ENCODE measurements at places on chromosomes 3 and 15.

DNA sequence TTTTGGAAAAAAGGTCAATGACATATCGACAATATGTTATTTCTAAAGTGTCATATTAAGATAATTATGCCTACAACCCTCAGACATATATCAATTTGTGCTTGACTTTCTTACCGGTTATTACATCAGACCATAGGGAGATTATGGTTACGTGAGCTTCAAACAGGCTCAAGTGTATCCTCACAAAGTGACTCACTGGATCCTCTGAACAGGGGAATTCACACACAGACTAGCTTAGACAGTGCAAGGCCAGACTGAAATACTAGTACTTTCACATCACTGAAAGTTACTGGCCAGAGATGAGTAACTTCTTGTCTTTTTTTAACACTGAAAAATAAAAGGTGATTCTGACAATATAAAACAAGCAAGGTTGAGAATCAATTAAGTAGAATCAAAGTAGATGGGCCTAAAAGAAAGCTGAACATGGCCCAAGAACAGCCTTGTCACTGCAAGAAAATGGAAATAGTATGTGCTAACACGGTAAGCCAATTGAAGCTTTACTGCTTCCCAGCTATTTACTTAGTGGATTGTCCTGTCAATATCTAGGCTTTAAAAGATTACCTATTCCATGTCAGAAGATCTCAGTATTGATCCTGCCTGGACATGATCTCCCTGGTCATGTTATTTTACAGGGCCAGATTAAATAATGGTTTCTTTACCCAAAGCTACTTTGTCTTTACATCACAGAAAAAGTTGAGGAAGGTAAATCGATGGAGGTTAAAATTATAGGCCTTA, 848.6 kb downstream of the ROBO1 start:
- no peaks in the 10 kb centered on the region for H3K4me1 ChIP-seq
- no peak for DNase-seq
- H3K27me3 ChIP-seq, result no peaks in the 10 kb centered on the region
- H3K27ac ChIP-seq, result no peak overlapping the region
- H3K4me3 ChIP-seq, result no peak overlapping the region
- no peaks in the 10 kb centered on the region for H3K36me3 ChIP-seq

- no peaks in the 10 kb centered on the region for H3K27me3 ChIP-seq
- no peaks in the 10 kb centered on the region for H3K4me1 ChIP-seq
- no peaks in the 10 kb centered on the region for H3K36me3 ChIP-seq
- DNase-seq, result no peak
- H3K4me3 ChIP-seq, result no peak overlapping the region
- no peak overlapping the region for H3K27ac ChIP-seq
Observed at GRCh38 chr3:39021465-39022285, 30.1 kb downstream of the SCN11A start.

DNA sequence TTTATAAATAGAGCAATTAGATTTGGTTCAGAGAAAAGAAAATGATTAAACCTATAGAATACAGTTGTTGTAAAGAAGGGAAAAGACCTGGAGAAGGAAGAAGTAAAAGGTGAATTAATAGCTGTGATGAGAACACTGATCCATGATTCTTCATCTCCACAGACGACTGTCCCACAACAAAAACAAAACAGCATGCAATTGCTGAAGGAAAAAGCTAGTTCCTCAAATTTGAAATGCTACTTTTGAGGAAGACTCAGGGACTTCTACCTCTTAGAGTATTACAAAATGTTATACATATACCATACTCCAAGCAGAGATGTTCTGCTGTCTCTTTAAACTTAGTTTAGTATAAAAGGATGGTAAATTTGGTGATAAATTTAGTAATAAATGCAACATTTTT, 21.5 kb downstream of the ALCAM start:
- DNase-seq, result no peak
- H3K27me3 ChIP-seq, result no peaks in the 10 kb centered on the region
- H3K36me3 ChIP-seq, result no peaks in the 10 kb centered on the region
- no peak overlapping the region for H3K27ac ChIP-seq
- H3K4me3 ChIP-seq, result no peak overlapping the region

DNA sequence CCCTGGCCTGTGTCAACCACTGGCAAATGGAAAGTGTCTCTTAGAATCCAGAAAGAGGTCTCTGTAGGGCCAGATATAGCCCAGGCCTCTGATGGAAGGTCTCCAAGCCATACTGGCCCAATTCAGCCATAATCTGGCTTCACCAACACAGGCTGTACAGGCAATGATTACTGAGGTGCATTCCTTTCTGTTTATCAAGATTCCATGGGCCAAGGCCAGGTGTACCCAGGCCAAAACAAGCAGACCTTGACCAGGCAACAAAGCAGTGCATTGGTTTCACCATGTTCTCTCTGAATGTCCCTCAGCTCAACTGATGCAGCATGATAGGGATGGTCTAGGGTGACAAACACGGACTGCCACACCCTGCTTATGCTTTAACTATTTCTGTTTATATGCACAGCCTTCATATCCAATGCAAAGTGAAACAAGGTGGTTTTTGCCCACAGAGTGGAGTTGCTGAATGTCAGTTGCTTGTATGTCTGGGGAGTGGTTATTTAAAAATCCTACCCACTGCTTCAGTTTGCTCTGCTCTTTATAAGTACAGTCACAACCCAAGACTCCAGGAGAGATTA, 25.2 kb downstream of the CCNL1 start:
- peaks cover 61% of the 10 kb centered on the region for H3K4me1 ChIP-seq
- H3K4me3 ChIP-seq, result no peak overlapping the region
- no peak for DNase-seq
- no peaks in the 10 kb centered on the region for H3K27me3 ChIP-seq
- H3K36me3 ChIP-seq, result no peaks in the 10 kb centered on the region

GRCh38 chr15:95620934-95621579, 709.4 kb upstream of the NR2F2 start:
- no peak overlapping the region for H3K4me3 ChIP-seq
- peaks cover 3% of the 10 kb centered on the region for H3K4me1 ChIP-seq
- no peaks in the 10 kb centered on the region for H3K36me3 ChIP-seq
- no peak for DNase-seq
- H3K27ac ChIP-seq, result no peak overlapping the region

DNA sequence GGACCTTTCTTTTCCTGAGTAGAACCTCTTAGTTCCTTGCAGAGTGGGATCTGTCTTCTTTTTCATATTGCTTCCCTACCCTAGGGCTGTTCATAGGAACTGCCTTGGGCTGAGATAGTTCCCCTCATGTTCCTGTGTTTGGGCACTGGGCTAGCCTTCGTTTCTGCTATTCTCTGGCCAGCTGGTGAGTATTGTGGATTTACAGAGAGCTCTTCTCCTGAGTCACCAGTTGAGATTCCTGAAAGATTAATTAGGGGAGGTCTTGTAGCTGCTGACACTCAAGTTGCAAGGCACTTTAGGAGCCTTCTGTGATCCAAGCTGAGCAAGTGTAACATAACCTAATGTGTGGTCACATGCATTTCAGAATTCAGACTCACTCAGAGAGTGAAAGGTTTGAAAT, 30.7 kb downstream of the CHD2 start:
- H3K27me3 ChIP-seq, result no peaks in the 10 kb centered on the region
- peaks cover 40% of the 10 kb centered on the region for H3K4me1 ChIP-seq
- no peak overlapping the region for H3K4me3 ChIP-seq
- H3K27ac ChIP-seq, result no peak overlapping the region
- DNase-seq, result no peak

GRCh38 chr3:13053893-13054292, 19.3 kb downstream of the IQSEC1 start:
- H3K4me1 ChIP-seq, result no peaks in the 10 kb centered on the region
- H3K27me3 ChIP-seq, result no peaks in the 10 kb centered on the region
- H3K27ac ChIP-seq, result no peak overlapping the region
- DNase-seq, result no peak
- no peak overlapping the region for H3K4me3 ChIP-seq

DNA sequence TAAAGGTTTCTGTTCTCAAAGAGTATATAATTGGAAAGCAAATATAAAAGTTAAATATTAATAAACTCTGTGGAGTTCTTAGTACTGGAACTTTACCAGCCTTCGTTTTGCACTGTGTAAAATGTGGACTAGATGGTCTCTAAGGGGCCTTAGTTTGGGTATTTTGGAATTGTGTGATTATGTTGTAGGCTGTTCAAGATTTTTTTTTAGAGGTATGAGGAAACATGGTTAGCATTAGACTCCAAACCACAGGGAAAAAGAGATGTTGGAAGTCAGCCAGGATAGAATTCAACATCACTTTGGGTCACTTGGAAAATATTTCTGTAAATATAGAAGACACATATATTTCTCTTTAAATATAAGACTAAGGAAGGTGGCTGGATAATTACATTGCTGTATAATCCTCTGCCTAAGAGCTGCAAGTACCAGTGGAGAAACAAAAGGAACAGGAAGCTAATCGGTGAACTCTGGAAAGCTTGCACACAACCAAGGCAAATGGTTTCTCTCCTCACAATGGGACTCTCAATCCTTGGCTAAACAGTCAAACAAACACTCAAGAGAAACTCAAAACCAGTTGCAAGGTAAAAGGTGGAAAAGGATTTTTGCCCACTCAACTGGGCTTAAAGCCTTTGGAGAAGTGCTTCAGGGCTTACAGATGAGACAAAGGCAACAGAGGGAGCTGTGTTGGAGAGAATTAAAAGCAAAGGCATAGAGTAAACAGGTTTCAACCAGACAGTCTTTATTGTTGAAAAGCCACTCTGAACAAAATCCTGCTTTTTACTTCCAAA, 141.7 kb downstream of the NR1D2 start:
- no peaks in the 10 kb centered on the region for H3K4me1 ChIP-seq
- H3K27ac ChIP-seq, result no peak overlapping the region
- no peaks in the 10 kb centered on the region for H3K27me3 ChIP-seq
- no peaks in the 10 kb centered on the region for H3K36me3 ChIP-seq
- DNase-seq, result no peak
- H3K4me3 ChIP-seq, result no peak overlapping the region

GRCh38 chr15:99257107-99257750, 5.9 kb downstream of the LRRC28 start:
- no peak for DNase-seq
- H3K27me3 ChIP-seq, result no peaks in the 10 kb centered on the region
- H3K4me1 ChIP-seq, result peaks cover 17% of the 10 kb centered on the region
- no peak overlapping the region for H3K4me3 ChIP-seq
- no peak overlapping the region for H3K27ac ChIP-seq

GRCh38 chr15:42749266-42749665, 12.3 kb upstream of the CDAN1 start:
- H3K4me1 ChIP-seq, result no peaks in the 10 kb centered on the region
- H3K4me3 ChIP-seq, result no peak overlapping the region
- peaks cover 11% of the 10 kb centered on the region for H3K36me3 ChIP-seq
- H3K27ac ChIP-seq, result no peak overlapping the region
- DNase-seq, result no peak

DNA sequence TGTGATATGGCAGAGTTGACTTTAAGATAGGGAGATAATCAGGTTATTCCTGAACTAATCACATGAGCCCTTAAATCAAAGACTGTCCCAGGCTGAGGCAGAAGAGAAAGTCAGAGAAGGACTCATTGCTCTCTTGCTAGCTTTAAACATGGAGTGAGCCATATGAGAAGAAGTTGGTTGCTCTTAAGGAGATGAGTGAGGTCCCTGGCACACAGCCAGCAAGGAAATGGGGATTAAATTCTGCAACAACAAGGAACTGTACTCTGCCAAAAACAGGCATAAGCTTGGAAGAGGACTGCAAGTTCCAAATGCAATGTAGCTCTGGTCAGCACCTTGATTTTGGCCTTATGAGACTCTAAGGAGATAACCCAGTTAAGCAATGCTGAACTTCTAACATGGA, 457.0 kb downstream of the PLOD2 start:
- no peak for DNase-seq
- no peaks in the 10 kb centered on the region for H3K27me3 ChIP-seq
- H3K4me1 ChIP-seq, result no peaks in the 10 kb centered on the region
- H3K36me3 ChIP-seq, result no peaks in the 10 kb centered on the region
- no peak overlapping the region for H3K27ac ChIP-seq
- H3K4me3 ChIP-seq, result no peak overlapping the region

DNA sequence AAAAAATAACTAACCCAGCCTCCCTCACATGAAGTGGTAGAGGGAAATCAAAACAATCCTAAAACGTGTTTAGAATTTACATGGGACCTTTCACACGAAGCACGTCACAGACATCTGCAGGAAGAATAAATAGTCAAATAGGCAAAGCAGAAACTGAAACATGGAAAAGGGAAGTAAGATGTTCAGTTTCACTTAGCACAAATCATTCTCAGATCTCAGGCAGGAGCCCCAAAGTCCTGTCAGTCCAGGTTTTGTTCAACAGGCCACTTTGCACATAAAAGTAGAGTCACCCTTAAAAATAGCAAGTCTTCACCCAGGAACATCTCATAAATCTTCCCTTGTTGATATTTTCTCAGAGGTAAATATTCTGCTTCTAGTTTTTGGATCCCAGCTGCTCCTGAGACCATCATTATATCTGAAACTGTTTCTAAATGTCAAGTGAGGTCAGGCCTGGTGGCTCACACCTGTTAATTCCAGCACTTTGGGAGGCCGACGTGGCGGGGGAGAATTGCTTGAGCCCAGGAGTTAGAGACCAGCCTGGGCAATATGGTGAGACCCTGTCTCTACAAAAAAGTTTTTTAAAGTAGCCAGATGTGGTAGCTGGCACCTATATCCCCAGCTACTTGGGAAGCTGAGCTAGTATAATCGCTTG, 1.9 kb downstream of the RUBCN start:
- H3K4me3 ChIP-seq, result no peak overlapping the region
- no peaks in the 10 kb centered on the region for H3K27me3 ChIP-seq
- no peaks in the 10 kb centered on the region for H3K36me3 ChIP-seq
- no peak for DNase-seq
- H3K27ac ChIP-seq, result no peak overlapping the region

DNA sequence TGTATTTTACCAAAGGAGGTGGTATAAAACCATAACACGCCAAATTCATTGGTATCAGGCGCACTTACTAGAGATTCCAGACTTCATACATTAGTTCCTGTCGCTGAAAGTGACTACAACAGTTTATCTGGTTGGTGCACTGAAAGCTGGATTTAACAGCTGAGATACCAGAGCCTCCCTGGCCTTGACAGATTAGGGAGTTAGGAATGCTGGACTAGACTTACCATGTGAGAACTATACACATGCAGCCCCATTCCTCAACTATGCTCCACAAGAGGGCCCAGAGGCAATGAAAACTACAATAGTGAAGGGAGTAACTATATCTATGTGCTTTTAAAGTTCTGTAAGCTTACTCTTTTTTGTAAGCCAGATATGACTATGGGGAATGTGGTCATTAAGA, 174.4 kb downstream of the STAG1 start:
- H3K4me1 ChIP-seq, result no peaks in the 10 kb centered on the region
- no peak overlapping the region for H3K4me3 ChIP-seq
- no peaks in the 10 kb centered on the region for H3K27me3 ChIP-seq

Data from CD4-positive, alpha-beta memory T cell (primary cell).